Lower leg skin (tissue), 4 donors: ENCODE measurements at places on chromosomes 6 and 20.
A peak's percentile ranks its signal among the peaks of the same experiment; 100 is the strongest.

DNA sequence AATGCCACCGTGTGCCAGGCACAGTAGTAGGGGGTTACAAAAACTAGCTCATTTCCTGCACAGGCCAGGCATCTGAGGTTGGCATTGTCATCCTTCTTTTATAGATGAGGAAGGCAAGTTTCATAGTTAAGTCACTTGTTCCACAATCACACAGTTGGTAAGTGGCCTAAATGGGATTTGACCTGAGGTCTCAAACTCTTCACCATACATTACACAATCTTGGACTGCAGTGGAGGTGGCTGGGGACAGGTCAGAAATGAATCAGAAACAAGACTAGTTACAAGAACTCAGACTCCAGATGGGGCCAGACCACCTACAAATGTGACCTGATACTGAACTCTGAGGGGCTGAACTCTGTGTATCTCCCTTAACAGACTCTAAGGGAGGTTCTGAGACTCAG lies 49.4 kb downstream of the TRMT6 start:
- no peak for DNase-seq

DNA sequence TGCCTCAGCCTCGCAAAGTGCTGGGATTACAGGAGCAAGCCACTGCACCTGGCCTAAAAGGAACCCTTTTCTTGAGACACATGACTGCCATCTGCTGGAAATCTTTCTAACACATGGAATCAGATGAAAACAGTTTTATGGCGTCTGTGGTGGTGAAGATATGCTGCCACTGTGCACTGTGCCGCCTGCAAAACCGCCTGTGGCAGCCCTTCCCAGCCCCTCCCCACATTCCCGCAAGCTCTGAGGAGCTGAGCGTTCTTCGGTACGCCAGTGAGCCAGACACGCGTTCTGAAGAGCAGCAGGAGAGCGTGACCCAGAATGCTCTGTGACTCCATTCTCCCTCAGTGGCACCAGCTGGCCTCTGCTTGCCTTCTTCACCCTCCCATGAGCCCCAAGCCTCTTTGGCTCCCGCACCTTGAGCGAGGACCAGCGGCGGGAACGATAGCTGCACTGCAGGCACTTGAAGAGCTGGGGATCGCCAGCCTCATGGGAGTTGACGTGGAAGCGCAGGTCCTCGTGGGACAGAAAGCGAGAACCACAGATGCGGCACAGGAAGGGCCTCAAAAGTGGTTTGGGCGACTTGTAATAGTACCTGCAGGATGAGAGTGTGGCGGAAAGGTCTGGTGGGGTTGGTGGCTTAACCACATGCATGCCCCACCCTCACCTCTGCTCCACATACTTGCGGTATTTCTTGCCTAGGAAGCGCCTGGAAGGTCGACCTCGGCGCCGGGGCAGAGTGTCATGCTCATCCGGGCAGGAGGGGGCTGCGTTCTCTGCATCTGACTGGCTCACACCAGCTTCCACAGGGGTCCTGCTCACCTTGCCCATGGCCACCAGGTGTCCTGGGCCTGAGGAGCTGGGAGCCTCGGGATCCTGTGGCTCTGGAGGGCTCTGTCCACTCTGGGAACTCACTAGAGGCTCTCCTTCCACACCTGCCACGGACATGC lies 8.7 kb downstream of the ZNF335 start:
- DNase-seq: no peak

DNA sequence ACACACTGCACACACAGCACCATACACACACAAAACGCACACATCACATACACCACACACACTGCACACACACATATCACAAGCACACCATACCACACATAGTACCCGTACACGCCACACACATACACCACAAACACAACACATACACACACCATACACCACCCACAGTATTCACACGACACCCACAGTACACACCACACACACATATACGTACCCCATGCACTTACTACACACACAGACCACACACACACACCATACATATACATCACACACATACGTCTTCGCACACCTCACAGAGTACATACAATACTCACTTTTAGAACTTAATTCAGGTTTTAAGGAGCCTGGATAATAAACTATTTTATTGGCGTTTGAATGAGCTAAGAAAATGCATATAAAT lies 1805.3 kb upstream of the DEFB115 start:
- DNase-seq: no peak

GRCh38 chr6:55569638-55570037 lies 9.4 kb downstream of the HMGCLL1 start:
- no peak for DNase-seq

DNA sequence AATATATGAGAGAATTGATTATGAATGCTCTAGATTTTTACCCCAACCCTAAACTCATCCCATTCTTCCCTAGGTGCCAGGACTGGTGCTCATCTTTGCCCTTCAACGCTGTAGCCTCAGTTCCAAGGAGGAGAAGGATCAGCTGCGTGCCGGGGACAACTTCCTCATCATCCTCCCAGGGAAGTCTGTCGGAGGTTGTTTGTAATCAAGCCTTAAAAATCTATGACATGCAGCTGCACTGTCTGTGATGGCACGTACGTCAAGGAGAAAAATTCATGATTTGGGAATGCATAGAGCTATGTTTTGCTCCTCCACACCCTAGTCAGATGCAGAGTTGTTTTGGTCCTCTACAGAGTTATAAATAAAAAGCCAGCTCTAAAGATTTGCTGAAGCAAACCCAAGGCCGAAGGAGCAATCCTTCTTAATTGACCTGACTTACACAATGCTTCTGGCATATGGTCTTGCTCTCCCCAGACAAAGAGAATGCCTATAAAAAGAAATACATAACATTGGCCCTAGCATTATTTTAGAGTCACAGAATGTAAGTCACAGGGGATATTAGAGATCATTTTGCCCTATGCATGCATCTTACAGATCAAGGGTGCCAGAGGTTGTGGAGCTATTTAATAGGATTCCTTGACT lies 244.2 kb downstream of the HIVEP2 start:
- DNase-seq: no peak

DNA sequence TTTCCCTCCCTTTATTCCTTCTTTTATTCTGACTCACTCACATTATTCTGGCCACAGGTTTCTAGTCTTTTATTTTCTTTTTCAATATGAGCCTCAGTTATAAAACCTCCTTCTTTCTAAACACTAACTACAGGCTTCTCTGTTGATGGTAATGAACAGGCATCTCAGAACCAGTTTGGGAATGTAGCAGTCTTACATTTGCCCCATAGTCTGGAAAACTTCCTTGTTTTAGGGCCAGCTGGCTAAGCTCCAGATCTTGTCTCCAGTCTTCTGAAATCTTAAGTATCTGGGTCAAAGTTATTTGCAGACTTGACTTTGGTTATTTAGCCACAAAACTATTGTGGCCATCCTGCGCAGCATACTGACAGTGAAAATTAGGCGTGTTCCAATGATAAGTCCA lies 97.0 kb upstream of the MAN1A1 start:
- DNase-seq: peak; percentile 61

DNA sequence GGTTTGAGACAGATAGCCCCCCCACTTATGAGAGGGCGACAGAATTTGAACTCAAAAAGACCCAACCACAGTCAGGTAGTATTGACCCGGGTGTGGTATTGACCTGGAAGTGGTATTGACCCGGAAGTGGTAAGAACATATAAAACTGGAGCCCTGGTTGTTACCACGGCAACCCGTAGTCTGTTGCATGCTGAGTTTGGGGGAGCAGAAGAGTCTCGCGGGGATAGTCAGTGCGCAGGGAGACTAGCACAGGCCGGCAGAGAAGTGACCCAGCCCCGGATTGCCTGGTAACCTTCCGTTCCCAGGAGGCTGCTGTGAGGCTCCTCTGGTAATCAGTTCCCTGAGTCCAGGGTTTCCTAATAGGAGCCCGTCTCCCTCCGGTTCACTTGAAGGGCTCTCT lies 96.2 kb downstream of the SNX5 start:
- no peak for DNase-seq

DNA sequence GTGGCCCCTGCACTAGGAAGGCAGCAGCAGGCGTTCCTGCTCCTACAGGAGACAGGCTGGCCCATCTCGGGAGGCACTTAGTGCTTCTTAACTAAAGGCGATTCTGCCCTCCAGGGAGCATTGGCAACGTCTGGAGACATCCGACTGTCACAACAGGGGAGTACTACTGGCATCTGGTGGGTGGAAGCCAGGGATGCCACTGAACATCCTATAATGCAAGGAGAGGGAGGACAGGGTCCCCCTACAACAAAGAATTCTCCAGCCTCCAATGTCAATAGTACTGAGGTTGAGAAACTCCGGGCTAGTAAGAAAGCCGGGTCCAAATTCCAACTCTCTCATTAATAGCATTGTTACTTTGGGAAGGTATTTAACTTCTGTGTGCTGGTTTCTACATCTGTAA lies 119.4 kb upstream of the ARMC2 start:
- no peak for DNase-seq

DNA sequence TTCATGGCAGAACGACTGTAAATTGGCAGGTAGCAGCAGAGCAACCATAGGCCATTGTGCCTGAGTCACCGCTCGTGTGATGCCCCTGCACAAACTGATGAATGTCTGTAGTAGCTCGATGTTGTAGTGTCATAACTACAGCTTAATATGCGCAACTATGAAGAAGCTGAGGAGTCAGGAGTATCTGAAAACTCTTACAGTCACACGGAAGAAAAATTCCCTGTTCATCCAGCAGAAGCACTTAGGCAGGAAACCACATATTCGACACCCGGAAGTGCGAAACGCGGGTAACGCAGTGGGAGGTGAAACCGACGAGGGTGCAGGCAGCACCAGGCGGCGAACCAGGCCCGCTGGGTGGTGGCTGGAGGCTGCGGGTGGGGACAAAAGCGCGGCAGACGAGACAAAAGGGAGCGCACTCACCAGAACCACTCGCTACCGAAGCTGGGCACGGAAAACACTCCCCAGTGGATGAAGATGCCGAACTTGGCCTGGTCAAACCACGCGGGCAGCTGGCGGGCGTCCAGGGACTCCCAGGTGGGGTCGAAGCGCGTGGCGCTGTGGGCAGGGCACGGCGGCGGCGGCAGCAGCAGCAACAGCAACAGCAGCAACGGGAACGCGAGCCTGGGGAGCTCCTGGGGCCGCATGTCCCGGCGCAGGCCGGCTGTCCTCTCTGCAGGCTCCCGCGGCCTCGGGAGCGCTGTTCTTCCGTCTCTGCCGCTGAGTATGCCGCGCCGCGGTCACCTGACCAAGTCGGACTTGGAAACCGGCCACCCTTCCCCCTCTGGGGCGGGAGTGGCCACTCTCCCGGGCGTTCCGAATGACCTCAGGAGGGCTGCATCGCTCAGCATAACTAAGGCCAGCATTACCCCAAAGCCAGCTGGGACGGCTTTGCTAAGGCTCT lies at the start of gene FUCA2:
FUCA2 (minus strand) TSS at position 730 of the 901 bp plus-strand sequence; CDS start at position 644, 86 bp downstream.
- DNase-seq: peak; percentile 88

GRCh38 chr6:71544028-71544427 lies 255.4 kb downstream of the OGFRL1 start:
- no peak for DNase-seq

DNA sequence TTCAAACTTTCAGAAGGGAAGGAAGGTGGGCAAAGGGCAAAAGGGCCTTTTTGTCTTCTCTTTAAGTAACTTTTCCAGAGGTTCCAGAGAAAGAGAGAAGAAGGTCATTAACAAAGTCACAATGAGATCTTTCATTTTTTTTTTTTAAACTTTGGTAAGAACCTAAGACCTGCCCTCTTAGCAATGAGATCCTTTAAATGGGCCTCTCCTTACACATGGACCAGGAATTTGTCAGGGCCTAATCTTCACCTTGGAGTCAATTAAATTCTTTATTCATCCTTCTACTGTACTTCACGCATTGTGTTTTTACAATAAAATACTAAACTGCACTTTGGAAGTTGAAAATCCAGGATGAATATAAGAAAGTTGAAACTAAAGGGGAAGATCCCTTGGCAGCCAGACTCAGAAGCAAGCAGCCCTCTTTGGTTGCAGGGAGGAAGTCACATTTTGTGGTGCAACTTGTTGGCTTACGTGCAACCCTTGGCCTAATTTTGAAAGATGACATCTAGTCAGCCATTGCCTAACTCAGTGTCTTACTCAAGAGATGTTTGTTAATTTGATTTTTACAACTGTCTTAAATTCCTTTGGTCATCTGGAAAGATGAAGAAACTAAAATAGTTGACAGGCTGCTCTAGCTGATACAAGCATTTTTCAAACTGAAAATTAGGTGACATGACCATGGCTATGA lies 11.9 kb upstream of the TMEM170B start:
- DNase-seq: peak; percentile 85

- DNase-seq: no peak
Observed at GRCh38 chr6:70537266-70537665, 29.5 kb upstream of the SDHAF4 start.

DNA sequence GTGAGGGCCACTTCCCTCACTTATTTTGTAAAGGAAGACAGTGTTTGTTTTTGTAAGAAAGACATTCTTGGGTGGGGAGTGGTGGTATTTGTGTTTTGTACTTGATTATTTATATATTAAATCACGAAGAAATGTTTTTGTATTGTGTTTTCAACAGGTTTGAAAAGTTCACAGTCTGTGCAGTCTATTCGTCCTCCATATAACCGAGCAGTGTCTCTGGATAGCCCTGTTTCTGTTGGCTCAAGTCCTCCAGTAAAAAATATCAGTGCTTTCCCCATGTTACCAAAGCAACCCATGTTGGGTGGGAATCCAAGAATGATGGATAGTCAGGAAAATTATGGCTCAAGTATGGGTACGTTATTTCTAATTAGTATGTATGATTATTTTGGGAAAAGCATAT lies 137.2 kb downstream of the NCOA3 start:
- no peak for DNase-seq

DNA sequence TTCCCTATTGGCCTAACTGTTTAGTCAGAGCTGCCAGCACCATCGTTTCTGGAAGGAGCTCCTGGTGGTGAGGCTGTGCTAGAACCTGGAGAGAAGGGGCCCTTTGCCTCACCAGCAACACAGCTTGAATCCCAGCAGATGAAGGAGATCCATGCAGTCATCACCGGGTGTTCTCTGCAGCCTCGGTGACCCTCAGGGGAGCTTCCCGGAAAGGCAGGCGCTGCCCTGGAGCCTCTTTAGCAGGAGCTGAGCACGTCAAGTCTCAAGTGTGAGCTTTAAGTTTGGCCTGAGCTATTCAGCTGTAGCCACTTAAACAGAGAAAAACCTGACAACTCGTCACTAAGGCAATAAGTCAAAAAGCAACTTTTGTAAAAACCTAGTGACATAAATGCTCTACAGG lies 181.2 kb upstream of the FOXQ1 start:
- DNase-seq: no peak

DNA sequence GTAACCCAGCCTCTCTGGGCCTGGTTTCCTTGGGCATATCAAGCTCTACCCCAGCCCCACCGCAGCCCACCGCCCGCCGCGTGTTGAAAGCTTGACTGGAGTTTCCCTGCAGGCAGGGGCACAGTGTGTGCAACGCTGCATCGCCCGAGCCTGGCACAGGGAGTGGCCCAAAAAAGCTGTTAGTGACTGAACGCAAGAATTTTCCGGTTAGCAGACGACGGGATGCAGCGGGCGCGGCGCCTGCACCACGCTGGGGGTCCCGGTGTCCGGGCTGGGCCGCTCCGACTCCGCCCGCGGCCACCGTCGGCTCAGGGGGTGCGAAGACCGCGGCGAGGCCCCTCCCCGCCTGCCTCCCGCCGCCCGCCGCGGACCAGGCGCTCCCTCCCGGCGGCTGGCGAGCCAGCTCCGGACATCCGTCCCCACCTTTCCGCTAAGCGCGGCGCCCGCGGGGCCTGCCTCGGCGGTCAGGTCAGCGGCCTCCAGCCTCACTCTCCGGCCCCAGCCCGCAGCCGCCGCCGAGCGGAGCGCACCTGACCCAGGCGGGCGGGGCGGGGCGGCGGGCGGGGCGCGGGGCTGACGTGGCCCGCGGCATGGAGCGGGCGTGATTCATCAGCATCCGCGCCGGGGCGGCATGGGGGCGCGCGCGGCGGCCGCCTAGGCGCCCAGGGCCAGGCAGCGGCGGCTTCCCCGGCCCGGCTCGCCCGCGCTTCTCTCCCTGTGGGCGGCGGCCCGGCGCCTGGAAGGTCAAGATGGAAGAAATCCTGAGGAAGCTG lies at the start of gene ARFGEF3:
ARFGEF3 (plus strand) TSS at position 602 of the 773 bp plus-strand sequence; CDS start at position 750, 148 bp downstream.
- DNase-seq: no peak

- no peak for DNase-seq
Observed at GRCh38 chr20:44979090-44979621, 12.8 kb downstream of the STK4 start.
